ENCODE measurements at places on chromosomes 6 and 20. TPM values are rescaled to one million over a fixed set of nuclear protein-coding genes. Genes with fewer than 3 reads are reported as not detected.

- no peak for DNase-seq
Measured at GRCh38 chr6:14664112-14664601, 546.6 kb downstream of the CD83 start.

DNA sequence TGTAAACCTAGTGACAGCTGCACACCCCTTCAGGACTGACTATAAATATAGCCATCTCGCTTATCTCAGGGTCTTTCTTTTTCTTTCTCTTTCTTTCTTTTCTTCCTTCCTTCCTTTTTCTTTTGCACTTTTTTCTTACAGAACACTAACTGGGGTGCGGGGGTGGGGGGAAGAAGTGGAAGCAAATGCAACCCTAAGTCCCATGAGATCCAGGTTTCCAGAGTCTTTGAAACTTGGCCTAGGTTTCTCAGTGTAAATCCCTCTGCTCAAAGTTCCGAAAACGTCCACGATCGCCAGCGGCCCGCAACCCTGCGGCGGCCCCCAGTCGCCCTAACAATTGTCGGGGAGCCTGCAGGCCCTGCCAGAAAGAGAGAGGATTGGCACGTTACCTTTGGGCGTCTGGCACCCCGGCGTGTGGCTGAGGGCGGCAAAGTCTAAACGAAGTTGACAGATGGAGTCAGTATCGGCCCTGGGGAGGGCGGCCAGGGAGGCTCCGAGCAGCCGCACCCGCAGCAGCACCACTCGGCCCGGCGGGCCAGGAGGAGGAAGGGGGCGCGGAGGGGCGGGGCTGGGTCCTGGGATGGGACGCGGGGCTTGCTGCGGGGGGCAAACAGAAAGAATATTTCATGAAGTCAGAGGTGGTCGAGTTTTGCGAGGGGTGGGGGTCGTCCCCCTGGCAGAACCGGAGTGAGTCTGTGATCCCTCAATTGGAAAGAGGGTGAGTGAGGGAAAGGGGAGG is 577 bp upstream of the FOXF2 start:
- DNase-seq, result no peak

GRCh38 chr6:124982669-124983068 is 20.4 kb downstream of the RNF217 start:
- no peak for DNase-seq

DNA sequence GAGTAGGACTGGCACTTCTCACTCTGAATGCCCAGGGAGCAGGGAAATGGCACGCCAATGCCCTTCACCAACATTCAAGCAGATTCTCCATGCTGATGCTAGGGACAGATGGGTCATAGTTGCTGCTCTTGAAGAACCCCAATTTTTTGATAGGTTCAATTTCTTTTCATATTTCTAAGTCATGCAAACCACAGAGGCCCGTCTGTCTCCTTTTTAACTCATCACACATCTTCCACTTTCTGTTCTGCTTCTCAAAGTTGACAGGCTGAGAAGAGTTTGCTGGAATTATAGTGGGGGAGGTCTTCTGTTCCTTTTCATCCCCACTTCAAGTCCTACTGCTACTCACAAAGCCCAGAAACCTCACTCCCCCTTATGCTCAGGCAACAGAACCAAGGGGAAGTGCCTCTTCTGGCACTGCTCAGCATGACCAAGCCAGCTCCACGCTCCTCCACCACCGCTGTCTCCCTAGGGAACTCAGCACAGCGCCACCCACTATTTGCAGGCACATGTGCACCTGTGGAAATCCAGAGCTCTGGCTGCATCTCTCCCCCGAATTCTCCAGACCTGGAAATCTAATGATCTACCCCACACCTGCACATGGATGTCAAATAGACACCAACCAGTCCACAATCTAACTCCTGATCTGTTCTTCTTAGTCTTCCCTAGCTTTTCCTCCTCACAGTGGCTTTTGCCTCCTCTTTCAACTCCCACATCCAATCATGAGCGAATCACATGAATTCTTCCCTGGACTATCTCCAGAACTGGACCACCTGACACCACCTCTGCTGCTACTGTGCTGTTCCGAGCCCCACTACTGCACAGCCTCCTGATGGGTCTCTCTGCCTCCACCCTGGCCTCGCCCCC is 10.7 kb downstream of the ZBTB24 start:
- no peak for DNase-seq

DNA sequence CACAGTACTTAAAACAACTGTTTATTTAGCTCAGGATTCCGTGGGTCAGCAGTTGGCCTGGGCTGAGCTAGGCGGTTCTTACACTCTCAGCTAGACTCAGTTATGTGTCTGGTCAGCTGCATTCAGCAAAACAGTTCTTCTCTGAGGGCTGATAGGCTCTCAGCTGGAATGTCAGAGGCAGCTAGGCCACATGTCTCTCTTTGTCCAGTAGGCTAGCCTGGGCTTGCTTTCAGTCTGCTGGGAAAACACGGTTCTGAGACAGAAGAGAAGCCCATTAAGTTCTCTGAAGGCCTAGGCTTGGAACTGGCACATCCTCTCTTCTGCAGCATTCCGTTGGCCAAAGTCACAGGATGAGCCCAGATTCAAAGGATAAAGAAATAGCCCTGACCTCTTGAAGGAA is 65.6 kb downstream of the TULP4 start:
- no peak for DNase-seq

DNA sequence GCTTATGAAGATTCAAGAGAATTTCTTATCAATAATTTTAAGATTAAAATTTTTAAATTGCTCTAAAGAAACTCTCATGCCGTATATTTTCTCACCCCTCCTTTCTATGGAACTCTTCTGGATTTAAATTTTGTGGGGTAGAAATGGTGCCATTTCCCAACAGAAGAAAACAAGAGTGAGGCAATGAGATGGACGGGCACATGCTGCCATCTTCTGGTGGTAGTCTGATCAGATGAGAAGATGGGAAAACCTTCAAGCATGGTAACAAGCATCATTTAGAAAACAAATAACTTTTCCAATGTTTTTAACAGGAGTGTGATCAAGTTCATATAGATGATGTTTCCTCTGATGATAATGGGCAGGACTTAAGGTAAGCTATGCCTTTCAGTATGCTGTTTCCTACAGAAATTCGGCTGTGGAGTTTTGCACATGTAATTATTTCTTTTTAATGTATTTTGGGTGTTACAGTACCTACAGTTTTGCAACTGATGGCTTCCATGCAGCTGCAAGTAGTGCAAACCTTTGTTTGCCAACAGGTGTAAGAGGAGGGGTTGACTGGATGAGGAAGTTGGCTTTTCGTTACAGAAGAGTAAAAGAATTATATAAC is 271.4 kb downstream of the EYA4 start:
- peak; percentile 37 for DNase-seq

DNA sequence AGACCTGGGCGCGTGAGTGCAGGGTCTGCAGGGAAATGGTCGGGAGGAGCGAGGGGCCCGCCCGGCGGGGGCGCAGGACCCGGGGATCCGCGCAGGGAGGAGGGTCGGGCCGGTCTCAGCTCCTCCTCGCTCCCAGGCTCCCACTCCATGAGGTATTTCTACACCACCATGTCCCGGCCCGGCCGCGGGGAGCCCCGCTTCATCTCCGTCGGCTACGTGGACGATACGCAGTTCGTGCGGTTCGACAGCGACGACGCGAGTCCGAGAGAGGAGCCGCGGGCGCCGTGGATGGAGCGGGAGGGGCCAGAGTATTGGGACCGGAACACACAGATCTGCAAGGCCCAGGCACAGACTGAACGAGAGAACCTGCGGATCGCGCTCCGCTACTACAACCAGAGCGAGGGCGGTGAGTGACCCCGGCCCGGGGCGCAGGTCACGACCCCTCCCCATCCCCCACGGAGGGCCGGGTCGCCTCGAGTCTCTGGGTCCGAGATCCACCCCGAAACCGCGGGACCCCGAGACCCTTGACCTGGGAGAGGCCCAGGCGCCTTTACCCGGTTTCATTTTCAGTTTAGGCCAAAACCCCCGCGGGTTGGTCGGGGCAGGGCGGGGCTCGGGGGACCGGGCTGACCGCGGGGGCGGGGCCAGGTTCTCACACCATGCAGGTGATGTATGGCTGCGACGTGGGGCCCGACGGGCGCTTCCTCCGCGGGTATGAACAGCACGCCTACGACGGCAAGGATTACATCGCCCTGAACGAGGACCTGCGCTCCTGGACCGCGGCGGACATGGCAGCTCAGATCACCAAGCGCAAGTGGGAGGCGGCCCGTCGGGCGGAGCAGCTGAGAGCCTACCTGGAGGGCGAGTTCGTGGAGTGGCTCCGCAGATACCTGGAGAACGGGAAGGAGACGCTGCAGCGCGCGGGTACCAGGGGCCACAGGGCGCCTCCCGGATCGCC is 54.2 kb upstream of the HLA-A start:
- DNase-seq, result peak; percentile 82

GRCh38 chr6:5638666-5639065 is 368.1 kb downstream of the NRN1 start:
- DNase-seq, result peak; percentile 34

GRCh38 chr6:90350689-90351554 is 54.3 kb upstream of the BACH2 start:
- DNase-seq, result no peak

DNA sequence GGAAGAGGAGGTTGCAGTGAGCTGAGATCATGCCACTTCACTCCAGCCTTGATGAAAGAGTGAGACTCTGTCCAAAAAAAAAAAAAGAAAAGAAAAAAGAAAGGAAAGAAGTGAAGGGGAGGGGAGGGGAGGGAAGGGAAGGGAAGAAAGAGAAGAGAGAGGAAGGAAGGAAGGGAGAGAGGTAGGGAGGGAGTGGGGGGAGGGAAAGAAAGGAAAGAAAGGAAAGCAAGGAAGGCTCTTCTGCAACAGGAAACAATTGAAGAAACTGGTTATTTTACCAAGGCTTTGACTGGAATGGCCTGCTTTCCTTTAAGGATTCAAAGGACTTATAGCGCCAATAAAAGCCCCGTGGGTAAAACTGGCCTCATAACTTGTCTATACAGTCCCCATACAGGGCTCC is 64.6 kb downstream of the ABHD12 start:
- no peak for DNase-seq

GRCh38 chr20:57821935-57822334 is 112.1 kb upstream of the PMEPA1 start:
- no peak for DNase-seq

DNA sequence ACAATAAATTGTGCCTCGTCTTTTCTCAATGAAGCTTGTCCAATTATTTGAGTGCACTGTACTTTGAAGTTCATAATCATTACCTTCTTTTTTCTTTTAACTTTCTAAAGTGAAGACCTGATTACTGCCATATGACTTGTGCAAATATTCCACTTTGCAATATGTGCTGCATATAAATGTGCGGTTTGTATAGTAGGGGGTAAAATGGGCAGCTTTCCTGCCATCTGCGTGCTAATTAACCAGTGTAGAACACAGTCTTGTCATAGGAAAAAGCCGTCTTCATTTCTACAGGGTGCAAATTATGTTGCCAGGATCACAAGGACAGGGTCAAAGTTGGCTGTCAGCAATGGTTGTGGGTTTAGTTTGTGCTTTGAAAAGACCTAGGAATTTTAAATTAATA is 397.0 kb downstream of the NKAIN2 start:
- DNase-seq, result no peak

DNA sequence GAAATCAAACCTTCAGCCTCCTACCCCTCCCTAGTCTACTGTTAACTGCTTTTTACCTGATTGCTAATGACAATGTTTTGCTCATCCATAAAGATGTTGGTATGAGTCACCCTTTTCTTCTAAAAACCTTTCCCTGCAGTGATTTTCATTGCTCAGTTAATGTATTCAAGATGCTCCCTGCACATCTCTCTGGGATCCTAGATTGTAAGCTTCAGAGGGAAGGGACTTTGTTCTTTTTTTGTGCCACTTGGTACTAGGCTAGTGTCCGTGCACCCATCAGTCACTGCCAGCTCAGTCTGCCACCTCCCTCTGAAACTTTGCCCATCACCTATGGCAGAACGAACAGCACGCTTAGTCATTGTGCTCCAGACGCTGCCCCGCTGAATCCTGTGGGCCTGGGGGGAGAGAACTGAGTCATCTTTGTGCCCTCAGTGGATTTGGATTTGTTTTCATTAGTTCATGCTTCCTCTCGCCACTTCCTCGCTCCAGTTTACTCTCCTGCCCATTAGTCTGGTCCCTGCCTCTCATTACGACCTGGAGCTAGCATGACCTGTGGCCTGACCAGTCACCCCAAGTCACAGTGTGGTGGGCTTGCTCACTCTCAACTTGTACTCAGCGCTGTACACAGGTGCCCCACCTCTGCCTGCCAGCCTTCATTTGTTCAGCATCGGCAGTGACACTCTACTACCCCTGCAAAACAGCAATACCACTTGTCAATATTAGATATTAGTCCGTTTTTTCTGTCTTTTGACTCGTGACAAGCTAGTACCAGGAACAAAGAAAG is 78.0 kb upstream of the TMEM181 start:
- DNase-seq, result no peak

GRCh38 chr6:14999106-14999505 is 246.8 kb upstream of the JARID2 start:
- DNase-seq, result no peak

DNA sequence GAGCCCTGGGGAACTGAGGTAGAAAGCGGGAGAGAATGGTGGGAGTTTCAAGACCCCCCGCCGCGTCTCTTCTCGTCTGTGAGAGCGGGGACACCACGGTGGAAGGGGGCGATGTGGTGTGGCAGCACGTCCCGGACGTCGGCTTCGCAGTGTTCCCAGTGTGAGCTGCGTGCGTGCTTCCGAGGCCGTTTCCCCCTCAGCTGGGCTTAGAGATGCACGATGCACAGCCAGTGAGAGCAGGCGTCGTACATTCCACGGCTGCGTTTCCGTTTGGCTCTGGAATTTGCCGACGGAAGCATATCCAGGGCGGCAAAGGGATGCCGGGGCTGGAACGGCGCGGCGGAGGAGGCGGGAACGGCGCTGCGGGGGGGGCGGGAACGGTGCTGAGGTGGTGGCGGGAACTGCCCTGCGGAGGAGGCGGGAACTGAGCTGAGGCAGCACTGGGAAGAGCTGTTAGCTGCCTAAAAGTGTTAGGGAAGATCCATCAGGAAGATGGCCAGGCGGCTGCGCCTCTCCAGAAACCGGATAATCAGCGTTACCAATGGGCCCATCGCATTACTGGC is 37.7 kb downstream of the KIF25 start:
- peak; percentile 78 for DNase-seq

DNA sequence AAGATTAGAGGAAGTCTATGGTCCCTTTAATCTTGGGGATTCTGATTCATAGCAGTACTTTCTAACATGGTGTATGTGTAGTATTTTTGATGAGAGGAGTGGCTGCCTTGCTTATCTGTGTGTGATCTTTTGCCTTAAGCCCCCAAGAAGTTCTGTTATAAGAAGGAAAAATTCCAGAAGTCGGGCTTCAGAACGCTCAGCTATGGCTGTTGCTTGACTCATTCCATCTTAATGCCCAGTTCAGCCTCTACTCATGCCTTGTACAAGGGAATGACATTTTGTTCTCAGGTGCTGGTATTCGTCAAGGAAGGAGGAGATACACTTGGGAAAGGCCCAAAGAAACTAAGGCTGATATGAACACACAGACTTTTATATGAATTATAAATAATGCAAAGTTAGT is 713.0 kb upstream of the MARCKS start:
- DNase-seq, result no peak

- DNase-seq, result no peak
Measured at GRCh38 chr6:7441048-7441775, 51.6 kb downstream of the RIOK1 start.

Gene DYNLT2
- total RNA-seq, result 1.1 TPM

Gene HUS1B
- not detected for total RNA-seq

Gene FAM83C
- not detected for total RNA-seq

Gene TRIM40
- total RNA-seq, result not detected

Gene PRR18
- 0.65 TPM for total RNA-seq

Gene CGA
- 5.6 TPM for total RNA-seq

Gene RAD21L1
- total RNA-seq, result not detected

Gene PHACTR2
- total RNA-seq, result 53.9 TPM

Gene GSTA1
- not detected for total RNA-seq

Gene RIPPLY2
- not detected for total RNA-seq

Gene CST4
- total RNA-seq, result not detected
